Fibroblast of skin of left biceps (primary cell): ENCODE measurements at places on chromosomes 11 and 22.

GRCh38 chr11:2380807-2381350 is 3.8 kb downstream of the CD81 start:
- DNase-seq, result no peak

DNA sequence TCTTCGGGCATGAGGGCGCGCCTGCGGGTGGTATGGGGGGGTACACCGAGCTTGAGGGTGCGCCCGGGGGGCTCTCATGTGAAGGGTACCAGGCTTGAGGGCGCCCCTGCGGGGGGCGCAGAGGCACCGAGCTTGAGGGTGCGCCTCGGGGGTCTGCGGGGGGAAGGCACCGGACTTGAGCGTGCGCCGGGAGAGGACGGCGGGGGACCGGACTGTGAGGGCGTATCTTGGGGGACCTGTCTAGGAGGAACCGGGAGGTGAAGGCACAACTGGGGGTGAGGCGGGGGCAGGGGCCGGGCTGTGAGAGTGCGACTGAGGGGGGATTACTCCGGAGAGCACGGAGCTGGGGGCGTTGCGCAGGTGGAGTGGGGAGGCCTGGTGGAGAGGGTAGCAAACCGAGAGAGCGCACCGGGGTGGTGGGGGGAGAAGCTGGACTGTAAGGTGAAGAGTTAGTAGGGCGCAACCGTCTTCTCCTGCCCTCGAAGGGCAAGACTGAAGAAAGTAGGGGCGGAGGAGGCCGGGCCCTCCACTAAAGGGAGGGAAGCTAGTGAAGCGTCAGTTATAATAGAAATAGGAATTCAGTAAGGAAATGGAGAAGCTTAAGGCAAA is 1.1 kb upstream of the DDX6 start:
- no peak for DNase-seq

DNA sequence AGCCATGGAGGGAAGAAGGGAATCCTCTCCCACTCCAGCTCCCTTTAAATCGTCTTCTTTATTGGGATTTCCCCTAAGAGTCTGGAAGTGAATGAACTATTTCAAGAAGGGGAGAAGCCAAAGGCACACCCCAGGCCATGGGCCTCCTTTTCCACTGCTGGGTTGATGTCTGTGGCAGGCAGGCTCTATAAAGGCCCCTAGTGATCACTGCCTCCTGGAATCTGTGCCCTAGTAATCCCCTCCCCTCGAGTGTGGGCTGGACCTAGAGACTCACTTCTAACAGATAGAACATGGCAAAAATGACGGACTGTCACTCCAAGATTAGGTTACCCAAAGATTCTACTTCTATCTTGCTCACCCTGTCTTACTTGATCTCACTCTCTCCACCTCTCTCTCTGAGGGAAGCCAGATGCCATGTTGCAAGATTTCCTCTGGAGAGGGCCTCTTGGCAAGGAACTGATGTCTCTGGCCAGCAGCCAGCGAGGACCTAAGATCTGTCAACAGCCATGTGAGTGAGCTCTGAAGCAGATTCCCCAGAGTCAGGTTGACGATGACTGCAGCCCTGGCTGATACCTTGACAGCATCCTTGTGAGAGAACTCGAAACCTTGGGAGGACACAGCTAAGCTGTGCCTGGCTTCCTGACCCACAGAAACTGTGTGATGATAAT is 444.8 kb downstream of the SOX6 start:
- DNase-seq, result no peak

DNA sequence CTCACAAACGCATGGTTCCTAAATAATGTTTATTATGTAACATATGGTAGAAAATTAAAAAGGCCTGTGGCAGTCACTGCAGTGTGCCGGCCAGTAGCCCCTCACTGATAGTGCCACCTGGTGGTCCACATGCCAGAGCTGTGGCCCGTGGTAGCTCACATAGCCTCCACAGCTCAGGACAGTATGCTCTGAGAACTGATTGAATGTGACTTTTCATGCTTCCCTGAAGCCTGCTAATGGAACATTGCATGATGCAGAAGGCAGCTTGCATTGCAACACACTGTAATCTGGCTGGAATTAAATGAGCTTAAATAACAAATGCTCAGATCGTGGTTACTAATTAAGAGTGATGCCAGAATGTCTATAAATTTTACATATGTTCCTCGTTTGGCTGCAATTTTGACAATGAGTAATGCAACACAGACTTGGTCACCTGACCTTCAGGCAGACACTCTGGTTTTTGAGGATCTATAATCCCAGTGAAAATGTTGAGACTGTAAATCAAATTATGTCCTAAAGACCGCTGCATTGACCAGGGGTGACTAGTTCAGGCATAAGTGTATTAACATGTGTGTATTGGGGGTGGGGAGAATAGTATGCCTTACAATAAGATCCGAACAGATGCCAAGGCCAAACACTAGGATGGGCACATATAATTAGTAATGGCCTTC is 566.4 kb downstream of the METTL15 start:
- DNase-seq, result peak; percentile 94

DNA sequence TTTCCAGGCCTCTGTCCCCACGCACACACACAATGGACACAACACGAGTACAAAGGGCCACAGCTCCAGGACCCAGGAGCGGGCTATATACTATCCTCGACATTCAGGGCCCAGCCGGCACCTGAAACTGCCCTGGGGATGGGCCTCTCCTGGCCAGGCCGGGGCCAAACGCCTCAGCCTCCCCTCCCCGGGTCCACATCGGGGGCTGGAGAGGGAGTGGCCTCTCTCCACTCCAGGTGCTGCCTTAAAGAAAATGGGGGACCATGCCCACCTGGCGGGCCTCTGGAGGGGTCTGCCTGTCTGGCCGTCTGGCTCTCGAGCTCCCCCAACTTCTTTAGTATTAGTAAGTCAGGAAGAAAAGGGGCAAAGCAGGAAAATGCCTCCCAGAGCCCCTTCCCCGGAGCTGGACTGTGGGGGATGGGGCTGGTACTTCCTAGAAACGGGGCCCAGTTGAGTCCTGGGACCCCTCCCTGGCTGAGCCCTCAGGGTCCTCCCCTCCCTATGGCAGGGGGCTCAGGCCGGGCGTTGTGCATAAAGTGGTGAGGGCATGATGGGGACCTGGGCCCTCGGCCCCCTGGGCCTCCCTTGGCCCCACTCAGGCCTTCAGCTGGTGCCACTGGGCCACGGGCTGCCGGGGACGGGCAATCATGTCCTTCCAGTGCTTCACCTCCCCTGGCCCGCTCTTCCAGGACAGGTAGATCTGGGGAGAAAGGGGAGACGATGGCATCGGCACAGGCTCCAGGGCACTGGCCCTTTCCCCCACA is 9.7 kb downstream of the LRRC10B start:
- DNase-seq, result no peak

GRCh38 chr11:45806937-45807791 is 2.2 kb downstream of the SLC35C1 start:
- DNase-seq, result no peak

DNA sequence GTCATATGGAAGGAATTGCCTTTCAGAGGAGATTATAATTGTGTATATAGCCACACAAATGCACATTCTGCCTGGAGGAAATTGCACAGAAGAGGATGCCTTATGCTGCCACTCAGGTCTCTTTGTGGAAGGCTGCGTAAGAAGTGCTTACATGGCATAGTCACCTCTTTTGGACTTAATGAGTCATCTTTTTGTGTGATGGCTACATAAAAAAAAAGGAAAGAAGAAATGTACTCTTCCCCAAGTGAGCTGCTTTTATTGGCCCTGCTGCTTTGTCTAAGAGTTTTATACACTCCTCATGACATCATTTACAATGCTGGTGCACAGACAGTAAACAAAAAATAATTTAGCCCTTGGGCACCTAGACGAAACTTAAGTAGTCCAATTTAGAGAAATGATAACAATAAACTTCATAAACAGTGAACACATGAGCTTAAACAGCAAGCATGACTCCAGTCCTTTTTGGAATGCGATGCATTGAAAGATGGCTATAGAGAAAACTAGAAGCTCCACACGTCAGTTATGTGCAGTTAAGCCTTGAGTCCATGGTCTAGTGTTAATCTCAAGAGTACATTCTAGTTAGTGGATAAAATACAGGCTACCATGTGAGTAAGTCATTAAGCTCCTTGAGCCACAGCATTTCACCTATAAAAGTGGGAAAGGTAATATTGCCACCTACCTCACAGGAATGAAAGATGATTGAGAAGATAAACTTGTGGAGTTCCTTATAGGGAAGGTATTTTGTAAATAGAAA is 12.0 kb downstream of the CSTPP1 start:
- peak; percentile 21 for DNase-seq

DNA sequence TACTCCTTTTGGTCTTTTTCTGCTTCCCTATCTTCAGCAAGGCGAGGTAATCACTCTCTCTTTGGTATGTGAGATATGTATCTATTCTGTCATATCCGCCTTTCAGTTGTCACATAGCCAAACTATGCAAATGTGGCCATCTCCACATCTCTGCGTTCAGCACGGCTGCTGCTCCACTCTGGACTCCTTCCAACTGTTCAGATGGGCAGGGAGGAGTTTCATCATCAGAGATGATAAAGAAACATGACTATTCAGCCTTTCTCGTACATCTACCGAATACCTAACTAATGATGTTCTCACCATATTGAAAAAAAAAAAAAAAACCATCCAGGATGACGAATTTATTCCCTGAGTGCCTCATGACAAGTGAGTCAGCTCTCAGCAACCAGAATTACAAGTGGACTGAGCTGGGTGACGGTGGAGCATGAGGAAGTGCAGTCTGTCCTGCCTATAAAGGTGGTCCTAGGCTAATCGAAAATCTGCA is 899.6 kb downstream of the OPCML start:
- peak; percentile 99 for DNase-seq

DNA sequence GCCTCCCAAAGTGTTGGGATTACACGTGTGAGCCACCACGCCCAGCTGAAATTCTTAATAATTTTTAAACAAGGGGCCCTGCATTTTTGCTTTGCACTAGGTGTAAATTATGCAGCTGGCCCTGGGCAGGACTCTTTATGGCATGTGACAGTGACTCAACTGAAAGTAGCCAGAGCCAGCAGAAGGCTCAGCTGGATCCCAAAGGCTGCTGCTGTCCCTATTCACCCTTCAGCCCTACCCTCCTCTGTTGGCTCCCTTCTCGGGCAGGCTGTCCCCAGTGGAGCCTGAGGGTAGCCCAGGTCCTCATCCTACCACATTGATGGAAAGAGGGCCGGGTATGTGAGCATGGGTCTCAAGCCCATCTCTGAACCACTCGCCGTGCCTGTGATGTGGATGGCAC is 45.6 kb downstream of the CD82 start:
- DNase-seq, result no peak

GRCh38 chr11:117374316-117375055 is 46.8 kb downstream of the CEP164 start:
- DNase-seq, result no peak

DNA sequence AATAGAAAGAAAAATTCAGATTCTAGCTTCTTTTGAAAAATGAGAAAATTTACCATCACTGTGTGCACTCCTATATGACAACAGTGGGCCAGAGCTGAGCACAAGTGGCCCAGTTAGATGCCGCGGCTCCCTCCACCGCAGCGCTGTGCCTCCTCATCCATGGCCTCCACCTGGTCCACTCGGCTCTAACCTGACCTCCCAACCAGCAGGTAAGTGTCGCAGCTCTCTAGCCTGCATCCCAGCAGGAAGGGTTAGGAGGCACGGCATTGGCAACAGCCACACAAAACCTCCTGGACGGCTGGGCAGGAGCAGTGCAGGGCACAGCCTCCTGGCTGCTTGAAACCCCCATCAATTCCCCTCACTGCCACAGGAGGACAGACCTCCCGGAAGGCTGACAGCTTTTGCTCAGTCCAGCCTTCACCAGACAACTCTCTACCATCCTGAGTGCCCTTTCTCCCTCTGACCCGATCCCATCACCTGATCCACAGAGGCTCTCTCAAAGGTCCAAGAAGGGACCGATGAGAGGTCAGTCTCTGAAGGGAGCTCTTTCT is 76.1 kb downstream of the RPL27A start:
- DNase-seq, result no peak

GRCh38 chr11:6621711-6622211 is 2.5 kb upstream of the TPP1 start:
- no peak for DNase-seq

DNA sequence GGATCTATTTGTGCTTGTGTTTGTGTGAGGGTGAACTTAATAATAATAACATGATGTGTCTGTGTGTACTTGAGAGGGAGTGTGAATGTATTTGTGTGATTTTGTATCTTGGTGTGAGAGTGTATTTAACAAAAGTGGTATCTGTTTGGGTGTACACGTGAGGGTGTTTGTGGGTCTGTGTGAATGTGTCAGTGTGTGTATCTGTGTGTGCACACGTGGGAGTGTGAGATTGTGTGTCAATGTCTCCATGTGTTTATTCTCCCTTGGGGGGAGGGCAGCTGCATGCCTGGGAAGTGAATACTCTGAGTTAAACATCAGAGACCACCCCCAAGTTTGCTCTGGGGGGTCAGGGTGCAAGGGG is 15.0 kb upstream of the RPS19BP1 start:
- DNase-seq, result no peak

DNA sequence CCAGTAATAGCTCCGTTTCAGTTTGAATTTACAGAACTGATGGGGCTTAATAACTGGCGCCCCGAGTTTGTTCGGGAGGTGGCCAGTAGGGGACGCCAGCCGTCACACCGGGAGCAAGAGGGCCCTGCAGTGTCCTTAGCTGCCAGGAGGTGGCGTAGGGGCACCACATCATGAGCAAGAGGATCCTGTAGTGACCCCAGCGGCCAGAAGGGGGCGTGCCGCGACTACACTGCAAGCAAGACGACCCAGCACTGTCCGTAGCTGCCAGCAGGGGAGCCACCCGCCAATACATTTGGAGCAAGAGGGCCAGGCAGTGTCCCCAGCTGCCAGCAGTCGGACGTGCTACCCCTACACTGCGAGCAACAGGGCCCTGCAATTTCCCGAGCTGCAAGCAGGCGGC is 663.7 kb upstream of the B3GAT1 start:
- DNase-seq, result no peak

- peak; percentile 45 for DNase-seq
Measured at GRCh38 chr11:33687733-33688479, 12.7 kb downstream of the C11orf91 start.
